IMR-90 (cell line): ENCODE measurements at places on chromosomes 3 and 15.
A peak's percentile ranks its signal among the peaks of the same experiment; 100 is the strongest.

DNA sequence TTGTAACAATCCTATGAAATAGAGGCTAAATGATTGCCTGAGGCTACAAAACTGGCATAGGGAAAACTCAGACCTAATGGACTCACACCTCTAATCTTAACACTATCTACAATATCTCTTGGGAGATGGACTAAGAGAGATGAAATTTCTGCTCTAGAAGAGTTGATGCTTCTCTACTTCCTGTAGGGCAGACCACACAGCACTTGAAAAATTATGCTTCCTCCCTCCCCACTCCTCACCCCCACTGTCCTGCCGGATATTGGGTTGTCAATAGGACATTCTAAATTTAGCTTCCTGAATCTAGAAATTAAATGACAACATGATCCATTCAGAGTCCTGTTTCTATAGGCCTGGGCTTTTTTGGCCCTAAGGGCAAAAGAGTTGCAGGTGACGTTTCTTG, 295.6 kb downstream of the GAP43 start:
- DNase-seq: no peak

DNA sequence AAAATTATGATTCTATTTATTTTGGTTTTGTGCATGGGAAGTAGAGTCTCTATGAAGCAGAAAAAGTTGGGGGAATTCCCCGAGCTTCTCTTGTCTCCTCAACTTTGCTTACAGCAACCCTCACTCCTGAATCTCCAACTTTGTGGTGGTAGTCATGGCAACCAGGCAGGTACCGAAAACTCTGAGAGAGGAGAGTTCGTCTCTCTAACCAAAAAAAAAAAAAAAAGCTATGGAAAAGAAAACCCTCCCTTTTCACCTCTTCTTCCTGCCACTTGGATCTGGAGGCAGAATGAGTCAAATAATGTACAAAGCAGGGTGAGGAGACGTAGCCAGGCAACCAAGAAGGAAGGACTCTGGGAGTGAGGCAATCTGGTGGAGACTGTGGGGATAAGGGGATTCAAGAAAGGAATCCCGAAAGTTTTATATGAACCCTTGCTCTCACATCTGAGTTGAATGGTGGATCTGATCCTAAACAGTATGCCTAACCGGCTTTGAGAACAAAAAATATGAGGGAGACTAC, 108.1 kb downstream of the PLOD2 start:
- peak; percentile 10 for DNase-seq

DNA sequence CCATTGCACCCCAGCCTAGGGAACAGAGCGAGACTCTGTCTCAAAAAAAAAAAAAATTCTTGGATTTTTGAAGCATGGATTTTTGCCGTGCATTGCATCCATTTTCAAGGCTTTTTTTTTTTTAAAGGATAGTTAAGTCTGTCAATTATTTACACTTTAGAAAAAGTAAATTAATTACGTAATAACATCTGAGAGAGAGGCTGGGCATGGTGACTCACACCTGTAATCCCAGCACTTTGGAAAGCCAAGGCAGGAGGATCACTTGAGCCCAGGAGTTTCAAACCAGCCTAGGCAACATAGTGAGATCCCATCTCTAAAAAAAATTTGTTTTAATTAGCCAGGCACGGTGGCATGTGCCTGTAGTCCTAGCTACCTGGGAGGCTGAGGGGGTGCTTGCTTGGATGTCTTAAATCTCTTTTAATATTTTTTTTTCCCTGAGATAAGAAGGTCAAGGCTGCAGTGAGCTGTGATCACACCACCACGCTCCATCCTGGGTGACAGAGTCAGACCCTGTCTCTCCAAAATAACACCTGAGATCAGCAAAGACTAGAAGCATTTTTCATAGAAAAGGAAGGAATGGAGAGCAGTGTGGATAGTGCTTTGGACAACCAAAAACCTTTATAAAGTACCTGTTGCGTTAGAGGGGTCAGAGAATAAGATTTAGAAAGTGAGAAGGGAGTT, 6.8 kb upstream of the SENP7 start:
- no peak for DNase-seq

DNA sequence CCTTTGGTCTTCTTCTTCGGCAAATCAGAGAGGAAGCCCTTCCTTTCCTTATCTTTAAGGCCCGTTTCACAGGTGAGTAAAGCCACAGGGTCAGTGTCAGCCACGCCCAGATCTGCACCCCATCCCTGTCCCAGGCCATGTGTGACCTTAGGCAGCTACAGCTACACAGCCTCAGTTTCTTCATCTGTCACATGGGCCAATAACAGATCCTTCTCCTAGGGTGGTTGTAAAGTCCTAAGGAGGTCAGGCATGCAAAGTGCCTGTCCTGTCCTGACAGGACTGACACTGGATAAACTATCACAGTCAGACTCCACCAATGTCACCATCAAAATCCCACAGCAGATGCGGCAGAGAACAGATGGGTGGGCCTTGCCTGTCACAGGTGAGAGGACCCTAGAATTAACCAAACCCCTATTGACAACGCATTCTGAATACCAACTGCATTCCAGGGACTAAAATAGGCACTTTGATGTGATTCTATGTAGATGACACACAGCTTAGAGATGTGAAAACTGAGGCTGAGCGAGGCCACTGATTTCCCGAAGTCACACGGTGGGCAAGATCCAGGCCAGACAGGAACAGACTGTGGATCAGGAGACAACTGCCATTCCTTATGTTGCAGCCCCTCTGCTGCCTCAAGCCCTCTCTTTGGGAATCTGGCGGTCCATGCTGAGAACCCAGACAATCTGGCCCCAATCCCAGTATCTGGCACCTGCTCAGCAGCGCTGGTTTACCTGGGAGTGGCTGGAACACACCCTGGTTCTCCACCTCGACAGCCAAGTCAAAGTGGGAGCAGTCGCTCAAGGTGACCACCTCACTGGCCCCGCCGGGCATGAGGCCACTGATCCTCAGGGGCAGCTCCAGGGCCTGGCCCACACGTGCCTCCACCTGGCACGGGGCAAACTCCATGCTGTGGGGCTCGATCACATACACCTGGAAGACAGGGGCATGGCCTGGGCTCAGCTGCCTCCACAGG, 48.7 kb downstream of the NUP210 start:
- DNase-seq: no peak

DNA sequence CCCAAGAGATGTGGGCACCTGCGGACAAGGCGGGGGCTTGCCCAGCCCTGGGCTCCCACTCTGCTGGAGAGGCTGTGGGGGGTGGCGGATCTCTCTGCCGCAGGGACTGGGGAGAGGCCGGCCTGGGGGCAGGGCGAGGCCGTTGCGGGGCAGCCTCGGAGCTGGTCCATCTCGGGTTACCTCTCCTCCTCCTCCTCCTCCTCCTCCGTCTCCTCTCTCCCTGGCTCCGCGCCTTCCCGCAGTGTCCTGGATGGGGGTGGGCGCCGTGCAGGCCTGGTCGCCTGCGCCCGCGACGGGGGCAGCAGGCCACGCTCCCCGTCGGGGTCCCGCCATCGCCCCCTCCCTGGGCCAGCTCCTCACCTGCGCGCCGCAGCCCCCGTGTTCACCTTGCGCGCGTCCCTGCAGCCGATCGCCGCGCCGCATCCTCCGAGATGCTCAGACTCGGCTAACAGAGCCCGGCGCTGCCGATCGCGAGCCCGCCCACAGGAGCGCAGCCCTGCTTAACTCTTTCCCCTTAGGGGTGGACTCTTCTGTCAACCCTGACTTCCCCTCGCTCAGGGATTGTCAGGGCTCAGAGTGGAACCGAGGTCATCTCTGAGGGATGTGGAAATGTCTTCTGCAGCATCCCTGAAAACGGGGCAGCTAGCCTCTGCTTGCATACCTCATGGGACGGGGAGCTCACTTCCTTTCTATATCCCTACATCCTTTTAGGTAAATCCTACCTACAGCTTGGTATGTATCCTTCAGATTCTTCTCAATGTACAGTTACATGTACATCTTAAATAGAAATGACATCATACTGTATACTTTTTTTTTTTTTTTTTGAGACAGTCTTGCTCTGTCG, at the start of gene PRRT3:
Gene PRRT3 (minus strand): TSS at position 447 of the 844 bp plus-strand sequence. CDS start 2,293 bp downstream, outside the sequence.
- peak; percentile 30 for DNase-seq

GRCh38 chr15:62426387-62426956, 261.4 kb upstream of the C2CD4B start:
- DNase-seq: no peak

- DNase-seq: peak; percentile 45
Measured at GRCh38 chr15:82585072-82585471, 44.8 kb upstream of the RPS17 start.

GRCh38 chr15:78637776-78638435, 3.1 kb downstream of the CHRNB4 start:
- no peak for DNase-seq

DNA sequence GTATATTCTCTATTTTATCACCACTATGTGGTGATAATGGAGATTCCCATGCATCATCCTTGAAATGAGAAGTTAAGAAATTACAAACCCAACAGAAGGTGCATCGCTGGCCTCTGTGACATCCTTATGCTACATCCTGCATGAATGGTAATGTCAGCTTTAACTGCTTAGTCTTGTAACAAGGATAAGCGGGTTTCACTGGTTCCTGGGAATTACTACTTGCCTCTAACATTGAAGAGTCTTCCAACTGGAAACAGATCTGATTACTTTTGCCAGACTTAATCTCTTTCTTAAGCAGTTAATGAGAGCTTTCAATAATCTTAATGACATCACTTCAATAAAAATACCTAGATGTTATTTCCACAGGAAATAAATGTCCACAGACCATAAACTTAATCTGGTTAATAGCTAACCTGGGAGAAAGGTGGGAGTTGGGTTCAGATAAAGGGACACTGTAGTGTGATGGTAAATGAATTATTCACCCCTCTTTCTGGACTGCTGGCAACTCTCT, 44.0 kb downstream of the FMN1 start:
- no peak for DNase-seq

DNA sequence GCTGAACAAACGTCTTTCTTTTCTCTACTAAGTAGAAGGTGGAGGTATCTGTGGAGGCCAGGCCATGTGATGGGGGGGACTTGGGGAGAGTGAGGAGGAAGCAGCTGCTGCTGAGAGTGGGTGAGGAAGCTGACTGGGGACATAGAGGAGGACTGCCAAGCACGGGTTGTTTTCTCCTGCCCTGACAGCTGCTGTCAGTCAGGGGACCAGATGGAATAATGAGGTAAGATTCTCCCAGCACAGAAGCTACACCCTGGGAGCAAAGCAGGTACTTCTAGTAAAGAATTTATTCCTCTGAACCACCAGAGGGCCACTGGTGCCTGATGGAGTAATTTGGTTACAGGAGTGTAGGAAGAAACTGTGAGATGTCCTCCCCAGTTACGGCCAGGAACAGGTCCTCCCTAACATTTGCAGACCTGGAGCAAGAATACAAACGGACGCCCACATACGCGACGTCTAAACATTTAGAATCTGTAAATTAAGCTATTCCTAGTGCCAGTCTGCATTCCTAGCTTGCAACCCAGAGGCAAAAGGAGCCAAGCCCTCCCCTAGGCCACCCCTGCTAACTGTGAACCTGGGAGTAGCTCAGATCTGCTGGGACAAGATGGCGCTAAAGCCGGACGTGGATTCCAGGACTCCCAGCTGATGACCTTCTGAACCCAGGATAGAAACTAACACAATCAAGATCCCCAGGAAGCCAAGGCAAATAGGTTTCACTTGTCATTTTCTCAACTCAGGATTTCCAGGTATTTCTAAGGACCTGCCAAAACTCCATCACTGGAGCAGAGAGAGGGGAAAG, 14.8 kb downstream of the CRYGS start:
- no peak for DNase-seq

DNA sequence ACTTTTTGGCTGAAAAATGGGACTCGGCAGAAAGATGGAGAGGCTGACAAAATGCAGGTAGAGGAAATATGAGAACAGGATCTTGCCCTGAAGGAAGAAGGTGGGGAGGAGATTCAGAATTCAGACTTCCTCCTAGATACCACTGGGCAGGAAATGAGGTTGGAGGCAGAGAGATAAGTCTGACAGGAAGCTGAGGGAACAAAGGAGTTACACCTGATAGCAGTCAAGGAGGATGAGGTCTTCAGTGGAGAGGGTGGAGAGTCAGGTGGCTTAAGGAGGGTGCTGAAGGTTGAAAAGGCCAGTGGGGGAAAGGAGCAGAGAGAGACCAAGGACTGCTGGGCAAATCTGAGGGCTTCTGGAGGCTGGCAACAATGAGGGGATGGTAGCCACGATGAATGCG, 56.8 kb downstream of the CCR4 start:
- DNase-seq: no peak

DNA sequence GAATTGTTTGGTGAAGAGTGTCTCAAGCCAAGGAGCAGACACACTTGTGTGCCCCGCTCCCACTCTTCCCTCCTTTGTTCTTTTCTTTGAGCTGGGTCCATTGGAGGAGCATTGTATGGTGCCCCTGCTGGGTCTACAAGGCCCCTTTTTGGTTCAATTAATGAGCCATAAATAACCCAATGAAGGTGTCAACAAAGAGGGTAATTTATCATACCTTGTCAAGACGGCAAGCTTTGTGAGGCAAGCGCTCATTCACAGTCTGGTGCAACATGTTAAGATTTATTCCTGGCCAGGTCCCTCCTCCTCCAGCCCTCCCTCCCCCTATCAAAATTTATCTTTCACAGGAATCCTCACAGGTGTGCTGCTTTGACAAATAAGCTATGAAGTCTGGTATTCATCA, 300.1 kb downstream of the RORA start:
- no peak for DNase-seq

DNA sequence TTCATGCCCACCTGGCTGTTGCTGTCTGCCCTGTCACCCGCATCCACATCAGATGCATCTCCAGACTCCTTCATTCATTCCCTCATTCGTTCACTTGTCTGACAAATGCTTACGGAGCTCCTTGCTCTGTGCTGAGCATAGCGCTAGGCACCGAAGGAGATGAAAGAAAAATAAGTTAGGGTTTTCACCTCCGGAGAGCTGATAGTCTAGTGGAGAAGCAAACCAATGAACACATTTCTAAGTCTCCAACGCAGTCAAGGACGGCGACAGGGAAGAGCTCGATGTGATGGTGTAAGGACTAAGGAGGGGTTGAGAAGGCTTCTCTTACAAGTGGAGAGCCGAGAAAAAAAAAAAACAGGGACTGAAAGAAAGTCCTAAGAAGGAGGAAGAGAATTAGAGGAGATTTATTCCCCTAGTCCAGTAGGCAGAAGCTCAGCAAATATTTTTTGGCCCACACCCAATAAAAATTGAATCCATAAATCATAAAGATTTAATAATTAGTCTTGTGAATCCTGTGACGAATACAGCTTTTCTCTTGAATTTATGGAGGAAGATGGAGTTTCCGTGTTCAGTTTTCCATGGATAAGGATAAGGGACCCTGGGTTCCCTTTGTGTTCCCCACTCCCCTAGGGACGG, 127.2 kb upstream of the DLG1 start:
- DNase-seq: no peak

DNA sequence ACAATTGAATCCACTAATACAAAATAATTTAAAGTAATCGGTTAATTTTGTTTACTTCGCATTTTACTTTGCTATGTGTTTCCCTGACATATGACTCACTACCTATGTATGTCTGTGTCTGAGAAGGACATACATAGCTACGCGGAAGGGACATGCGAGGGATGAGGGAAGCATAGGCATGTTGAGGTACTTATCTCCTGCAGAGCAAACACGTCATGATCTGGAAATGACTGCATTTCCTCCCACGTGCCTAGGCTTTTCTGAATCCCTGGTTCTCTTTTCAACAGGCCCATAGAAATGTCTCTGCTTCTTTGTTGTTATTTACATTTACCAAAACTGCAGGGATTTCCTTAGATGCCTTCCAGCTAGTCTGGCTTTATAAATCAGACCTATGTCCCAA, 27.5 kb downstream of the ALCAM start:
- DNase-seq: no peak

GRCh38 chr3:134753999-134754742, 40.9 kb upstream of the EPHB1 start:
- DNase-seq: no peak

- peak; percentile 29 for DNase-seq
Measured at GRCh38 chr3:197270558-197271317, 27.7 kb downstream of the DLG1 start.

GRCh38 chr3:13144163-13145023, 71.2 kb upstream of the IQSEC1 start:
- no peak for DNase-seq
